Posterior cingulate gyrus (tissue), 11 donors: ENCODE measurements at places on chromosomes 12 and 14.
A peak's percentile ranks its signal among the peaks of the same experiment; 100 is the strongest.

- no peak for DNase-seq
Observed at GRCh38 chr12:111150921-111151840, 217.7 kb downstream of the PHETA1 start.

- DNase-seq = no peak
Observed at GRCh38 chr14:71022939-71023338, 115.7 kb downstream of the PCNX1 start.

- no peak for DNase-seq
Observed at GRCh38 chr12:78121969-78122610, 291.4 kb downstream of the NAV3 start.

DNA sequence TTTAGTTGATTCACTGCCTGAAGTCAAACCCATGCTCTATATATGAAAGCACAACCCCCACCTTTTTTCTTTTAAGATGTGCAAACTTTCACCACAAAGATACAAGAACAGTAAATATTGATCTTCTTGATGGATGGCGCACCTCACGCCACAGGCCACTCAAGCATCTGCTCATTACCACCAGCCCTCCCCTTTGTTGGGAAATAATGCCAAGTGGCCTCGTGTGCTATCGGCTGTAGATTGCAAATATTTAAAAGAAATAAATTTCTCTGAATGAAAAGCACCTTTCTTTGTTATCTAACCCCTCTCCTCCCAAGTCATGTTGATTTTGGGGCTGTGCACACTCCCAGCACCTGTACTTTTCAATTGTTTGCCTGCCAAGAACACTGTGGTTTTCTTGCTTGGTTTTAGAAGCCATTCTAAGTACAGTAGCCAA, 122.7 kb downstream of the C12orf42 start:
- no peak for DNase-seq

GRCh38 chr12:108875280-108875679, 4.6 kb upstream of the DAO start:
- DNase-seq = no peak

GRCh38 chr12:51262758-51263177, 7.4 kb downstream of the SMAGP start:
- peak; percentile 35 for DNase-seq

- DNase-seq = no peak
Observed at GRCh38 chr12:22677781-22678574, 53.0 kb downstream of the ETNK1 start.

DNA sequence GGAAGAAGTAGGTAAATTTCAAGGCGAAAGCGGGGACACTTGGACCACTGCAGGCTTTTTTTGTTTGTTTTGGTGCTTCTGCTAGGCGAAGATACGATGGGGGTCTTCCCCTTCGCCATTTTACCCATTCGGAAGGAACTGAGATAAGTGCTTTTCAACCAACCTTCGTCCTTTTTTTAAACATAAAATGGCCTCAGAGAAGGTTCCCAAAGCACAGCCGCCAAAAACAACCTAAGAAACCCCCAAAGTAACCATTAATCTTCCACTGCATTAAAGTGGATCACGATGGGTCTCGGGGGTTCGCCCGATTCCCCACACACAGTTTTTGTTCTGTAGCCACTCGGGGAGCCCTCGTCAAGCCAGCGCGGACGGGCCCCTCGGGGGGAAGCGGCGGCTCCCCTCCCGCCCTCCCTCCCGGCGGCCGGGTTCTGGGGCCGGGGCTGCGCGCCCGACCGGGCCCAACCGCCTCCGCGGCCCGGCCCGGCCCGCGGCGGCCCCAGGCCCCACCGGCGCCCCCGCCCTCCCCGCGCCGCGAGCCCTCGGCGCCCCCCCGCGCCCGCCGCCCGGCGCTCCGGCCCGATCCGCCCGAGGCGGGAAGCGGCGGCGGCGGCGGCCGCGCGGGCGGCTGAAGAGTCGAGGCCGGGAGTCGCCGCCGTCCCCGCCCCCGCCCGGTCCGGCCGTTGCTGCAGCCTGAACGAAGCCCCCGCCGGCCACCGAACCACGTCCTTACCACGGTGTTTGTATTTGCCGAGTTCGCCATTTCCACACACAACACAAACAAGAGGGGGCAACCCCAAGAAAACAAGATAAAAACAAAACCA, 790 bp downstream of the GTF2A1 start:
- DNase-seq = no peak

DNA sequence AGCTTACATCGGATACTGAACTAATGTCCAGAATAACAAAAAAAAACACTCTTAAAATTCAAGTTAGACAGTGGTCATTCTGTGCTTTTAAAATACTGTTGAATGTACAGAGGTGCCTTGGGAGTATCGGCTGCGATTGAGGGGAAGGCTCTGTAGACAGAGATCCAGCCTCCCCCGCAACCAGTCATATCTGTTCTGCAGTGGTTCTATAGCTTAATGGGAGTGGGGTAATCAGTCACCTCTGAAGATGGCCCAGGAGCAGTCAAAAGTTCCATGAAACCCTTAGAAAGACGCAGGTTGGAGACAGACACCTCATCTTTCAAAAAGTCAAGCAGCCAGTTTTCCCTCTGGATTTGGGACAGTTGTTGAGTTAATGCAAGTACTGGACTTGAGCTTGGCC, 1486.6 kb upstream of the TMEM132C start:
- DNase-seq = no peak

- no peak for DNase-seq
Observed at GRCh38 chr12:129750421-129750820, 153.4 kb downstream of the TMEM132D start.

- peak; percentile 17 for DNase-seq
Observed at GRCh38 chr12:7750350-7750749, 3.2 kb upstream of the CLEC4C start.

GRCh38 chr12:31120392-31121008, 46.8 kb downstream of the DDX11 start:
- DNase-seq = no peak

GRCh38 chr14:66104486-66104885, 381.7 kb upstream of the CCDC196 start:
- DNase-seq = no peak

- DNase-seq = no peak
Observed at GRCh38 chr14:62957562-62957961, 87.7 kb downstream of the KCNH5 start.

GRCh38 chr12:56188778-56189098, 545 bp downstream of the SMARCC2 start:
- DNase-seq = peak; percentile 13

DNA sequence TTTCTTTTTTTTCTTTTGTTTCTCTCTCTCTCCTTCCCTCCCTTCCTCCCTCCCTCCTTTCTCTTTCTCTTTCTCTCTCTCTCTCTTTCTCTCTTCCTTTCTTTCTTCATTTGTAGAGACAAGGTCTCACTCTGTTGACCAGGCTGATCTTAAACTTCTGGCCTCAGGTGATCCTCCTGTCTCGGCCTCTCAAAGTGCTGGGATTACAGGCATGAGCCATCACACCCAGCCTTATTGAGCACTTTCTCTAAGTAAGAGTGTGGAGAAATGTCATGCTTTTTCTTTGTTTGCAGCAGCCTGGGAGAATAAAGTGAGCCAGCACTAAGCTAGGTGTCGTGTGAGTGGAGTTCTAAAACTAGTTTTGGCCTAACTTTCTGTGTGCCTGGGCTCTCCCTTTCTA, 74.0 kb downstream of the TTC7B start:
- no peak for DNase-seq

GRCh38 chr12:46153268-46153872, 115.5 kb downstream of the SLC38A1 start:
- no peak for DNase-seq

- DNase-seq = no peak
Observed at GRCh38 chr12:50537538-50537919, 32.7 kb downstream of the DIP2B start.

DNA sequence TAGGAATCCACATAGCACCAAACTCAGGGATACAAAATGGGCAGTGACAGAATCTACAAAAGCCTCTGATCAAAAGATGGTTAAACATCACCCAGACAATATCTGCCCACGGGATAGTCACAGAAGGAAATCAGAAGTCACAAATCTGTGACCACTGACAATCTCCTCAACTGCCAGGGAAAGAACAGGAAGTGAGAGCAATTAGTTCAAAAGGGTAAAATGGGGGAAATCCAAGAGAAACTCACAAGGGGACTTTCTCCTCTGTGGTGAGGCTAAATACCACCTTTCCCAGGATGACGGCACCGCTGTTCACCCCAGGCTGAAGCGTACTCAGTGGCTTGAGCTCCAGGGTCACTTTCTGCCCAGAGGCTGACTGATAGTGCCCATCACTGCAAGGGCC, 10.7 kb downstream of the TTC5 start:
- no peak for DNase-seq

- peak; percentile 95 for DNase-seq
Observed at GRCh38 chr12:1606021-1606622, 11.7 kb upstream of the FBXL14 start.
